Stimulated activated CD8-positive, alpha-beta memory T cell treated with anti-CD3 and anti-CD28 coated beads, Interleukin-7, amount 100 ng/mL, for 48 hours (primary cell): ENCODE measurements at places on chromosomes 13 and 19.

DNA sequence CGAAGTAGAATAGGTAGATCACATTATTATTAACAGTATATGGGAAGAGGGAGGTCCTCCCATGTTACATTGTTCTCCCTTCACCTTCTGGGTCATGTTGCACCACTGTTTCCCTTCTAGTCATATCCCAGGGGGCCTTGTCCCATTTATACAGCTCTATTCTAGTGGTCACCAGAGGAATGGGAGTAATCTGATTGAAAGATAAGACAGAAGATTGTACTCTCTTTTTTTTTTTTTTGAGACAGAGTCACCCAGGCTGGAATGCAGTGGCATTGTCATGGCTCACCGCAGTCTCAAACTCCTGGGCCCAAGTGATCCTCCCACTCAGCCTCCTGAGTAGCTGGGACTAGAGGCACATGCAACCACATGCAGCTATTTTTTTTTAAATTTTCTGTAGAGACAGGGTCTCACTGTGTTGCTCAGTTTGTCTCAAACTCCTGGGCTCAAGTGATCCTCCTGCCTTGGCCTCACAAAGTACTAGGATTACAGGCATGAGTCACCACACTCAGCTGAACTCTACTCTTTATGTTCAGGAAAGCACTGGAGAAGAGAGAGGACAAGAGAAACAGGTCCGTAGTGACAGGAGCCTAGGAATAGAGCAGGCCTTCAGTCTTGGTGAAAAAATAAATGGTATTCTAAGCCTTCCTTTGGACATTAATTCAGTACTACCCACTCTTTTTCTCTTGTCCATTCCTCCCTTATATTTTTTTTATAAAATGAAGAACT, 4.3 kb upstream of the ZNF529 start:
- no peak for DNase-seq

DNA sequence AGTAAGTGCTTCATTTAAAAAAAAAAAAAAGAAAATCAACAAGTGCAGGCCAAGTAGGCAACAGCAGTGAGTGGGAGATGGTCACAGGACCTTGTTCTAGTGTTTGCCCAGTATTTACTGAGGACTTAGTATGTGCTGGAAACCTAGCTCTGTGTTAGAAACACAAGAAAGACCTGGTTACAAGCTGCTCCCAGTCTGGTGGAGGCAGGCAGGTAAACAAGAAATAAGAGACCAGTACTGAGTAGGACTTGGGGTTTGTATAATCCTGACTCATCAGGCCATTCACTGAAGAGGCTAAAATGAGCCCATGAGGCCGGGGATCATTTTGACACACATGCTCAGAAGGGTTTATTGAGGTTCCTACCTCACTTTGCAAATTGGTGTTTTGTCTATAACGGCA, 21.5 kb upstream of the SERPINE3 start:
- DNase-seq: no peak

GRCh38 chr13:68888832-68889231, 1218.8 kb upstream of the ATXN8OS start:
- DNase-seq: no peak

DNA sequence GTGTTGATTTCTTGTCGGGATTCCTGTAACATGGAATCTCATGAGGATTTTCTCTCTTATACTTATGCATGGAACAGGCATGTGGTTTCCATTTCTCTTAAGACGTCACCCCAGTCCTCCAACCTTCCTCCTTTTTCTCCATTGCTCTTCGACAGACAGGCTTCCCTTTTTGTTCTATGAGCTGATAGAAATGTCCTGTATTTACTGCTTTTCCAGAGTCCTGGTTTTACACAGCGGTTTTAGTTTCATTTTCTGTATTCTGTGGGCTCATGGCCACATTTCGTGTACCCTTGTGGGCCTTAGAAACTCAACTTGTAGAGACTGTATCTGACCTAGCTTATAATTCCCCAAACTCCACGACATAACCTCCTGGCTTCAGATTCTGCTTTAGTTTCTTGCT, 113.1 kb downstream of the PAN3 start:
- no peak for DNase-seq

DNA sequence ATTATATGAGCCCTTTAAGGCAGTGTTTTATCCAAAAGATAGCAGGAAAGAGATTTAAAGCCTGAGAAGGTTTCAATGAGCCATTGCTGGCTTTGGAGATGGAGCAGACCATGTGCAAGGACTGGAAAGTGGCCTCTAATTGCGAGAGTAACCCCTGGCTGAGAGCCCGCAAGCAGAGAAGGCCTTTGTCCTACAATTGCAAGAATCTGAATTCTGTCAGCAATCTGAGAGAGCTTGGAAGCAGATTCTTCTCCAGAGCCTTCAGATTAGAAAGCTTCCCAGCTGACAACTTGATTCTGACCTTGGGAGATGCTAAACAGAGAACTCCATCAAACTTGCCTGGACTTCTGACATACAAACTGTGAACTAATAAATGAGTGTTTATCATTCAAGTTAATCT, 528.7 kb upstream of the KLF12 start:
- DNase-seq: no peak

GRCh38 chr19:58453743-58454142, 2.3 kb downstream of the ZNF324B start:
- no peak for DNase-seq

DNA sequence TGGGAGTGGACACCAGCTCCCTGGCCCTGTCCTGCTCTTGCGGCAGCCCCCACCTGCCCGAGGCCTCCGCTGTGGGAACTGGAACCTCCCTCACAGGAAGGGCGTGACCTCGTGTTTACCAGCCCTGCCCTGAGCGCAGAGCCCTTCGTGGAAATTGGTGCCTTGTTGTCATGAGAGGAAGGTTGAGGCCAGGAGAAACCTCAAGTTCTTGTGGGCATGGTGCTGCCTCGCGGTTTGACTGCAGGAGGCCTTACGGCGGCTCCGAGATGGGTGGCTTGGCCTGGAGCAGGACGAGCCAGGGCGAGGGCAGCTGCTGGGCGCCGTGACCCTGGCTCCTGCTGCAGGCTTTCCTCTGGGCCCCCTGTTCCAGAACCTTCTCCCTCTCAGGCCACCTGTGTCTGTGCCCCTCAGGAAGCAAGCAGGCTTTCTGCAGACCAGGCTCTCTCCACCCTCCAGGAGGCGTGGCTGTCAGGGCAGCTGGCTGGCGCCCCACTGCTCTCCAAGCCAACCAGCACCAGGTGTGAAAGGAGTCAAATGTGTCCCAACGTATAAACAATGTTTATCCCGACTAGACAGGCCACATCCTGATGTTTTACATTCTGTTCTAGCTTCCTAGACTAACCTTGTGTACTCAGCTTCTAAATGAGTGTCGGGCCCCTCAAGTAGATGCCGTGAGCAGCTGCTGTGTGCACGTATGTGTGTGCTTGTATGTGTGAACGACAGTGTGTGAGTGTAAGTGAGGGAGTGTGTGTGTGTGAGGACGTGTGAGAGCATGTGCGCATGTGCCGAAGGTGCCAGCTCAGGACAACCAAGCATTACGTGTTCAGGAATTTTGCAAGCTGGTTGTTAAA, 10.4 kb upstream of the RASA3 start:
- peak; percentile 48 for DNase-seq

GRCh38 chr13:51577690-51578089, 6.6 kb upstream of the WDFY2 start:
- DNase-seq: no peak

- no peak for DNase-seq
Measured at GRCh38 chr19:7349961-7350711, 1.4 kb downstream of the ARHGEF18 start.
